ENCODE measurements at places on chromosomes 16 and 17.
A peak's percentile ranks its signal among the peaks of the same experiment; 100 is the strongest.

- DNase-seq = no peak
Measured at GRCh38 chr17:63295839-63296590, 150.1 kb downstream of the CYB561 start.

- no peak for DNase-seq
Measured at GRCh38 chr17:44075598-44076293, 5.2 kb downstream of the G6PC3 start.

DNA sequence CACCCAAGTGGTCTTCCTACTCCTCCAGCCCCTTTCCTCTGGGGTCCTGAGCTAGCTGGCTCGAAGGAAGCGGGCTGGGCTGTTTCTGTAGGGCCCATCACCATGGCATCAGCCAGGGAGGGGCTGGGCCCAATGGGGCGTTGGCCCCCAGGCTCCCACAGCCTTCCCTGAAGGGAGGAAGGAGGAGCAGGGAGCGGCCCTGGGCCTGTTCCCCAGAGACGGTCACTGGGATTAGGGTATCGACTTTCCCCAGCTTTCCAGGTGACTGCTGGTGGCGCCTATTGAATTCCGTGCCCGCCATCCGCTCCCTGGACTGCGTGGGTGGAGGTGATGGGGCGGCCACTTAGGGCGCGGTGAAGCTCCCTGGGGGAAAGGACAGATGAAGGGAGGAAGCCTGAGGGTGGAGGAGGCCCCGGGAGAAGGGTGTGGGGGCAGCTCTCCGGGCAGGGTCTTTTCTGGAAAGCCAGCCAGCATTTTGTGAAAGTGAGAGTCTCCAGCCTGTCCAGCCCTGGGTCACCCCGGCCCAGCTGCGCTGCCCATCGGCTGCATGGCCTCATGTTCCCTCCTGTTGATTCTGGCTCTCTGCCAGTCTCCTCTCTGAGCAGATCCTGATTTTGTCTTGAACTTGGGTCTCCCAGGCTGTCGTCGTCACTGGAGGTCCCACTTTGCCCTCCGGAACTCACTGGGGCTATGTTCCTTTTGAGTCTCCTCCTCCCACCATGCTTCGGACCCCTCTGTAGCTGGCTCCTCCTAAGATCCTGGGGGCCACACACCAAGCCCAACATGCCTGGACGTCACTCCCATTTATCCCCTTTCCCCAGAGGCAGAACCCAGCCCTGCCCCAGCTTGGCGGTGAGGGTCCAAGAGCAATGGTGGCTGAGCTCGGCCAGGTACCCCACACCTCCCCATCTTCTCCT lies 9.8 kb downstream of the NHERF1 start:
- no peak for DNase-seq

- DNase-seq = no peak
Measured at GRCh38 chr16:66483689-66484452, 56.8 kb downstream of the BEAN1 start.

- no peak for DNase-seq
Measured at GRCh38 chr17:1985686-1986085, 39.4 kb downstream of the RTN4RL1 start.

- DNase-seq = no peak
Measured at GRCh38 chr17:57468932-57469775, 212.8 kb downstream of the MSI2 start.

GRCh38 chr17:75565066-75565465 lies 22.5 kb upstream of the MYO15B start:
- peak; percentile 49 for DNase-seq

- no peak for DNase-seq
Measured at GRCh38 chr16:85335584-85336491, 223.6 kb upstream of the CIBAR2 start.

DNA sequence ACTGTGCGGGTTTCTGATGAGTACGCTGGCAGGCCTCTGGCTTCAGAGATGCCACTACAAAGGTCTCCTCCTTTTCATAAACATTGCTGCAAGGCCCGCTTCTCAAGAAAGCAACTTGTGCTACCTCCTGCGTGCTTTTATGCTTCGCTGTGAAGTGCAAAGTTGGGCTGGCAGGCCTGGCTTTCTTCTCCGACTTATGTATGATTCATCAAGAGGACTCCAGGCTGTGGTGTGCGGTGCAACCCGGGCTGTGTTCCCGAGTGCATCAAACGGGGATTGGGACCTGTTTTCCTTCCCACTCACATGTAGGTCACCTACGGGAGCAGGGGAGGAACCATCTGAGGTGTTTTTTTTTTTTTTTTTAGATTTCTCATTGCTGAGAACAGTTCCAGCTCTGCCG lies 534.1 kb downstream of the WWOX start:
- DNase-seq = no peak

DNA sequence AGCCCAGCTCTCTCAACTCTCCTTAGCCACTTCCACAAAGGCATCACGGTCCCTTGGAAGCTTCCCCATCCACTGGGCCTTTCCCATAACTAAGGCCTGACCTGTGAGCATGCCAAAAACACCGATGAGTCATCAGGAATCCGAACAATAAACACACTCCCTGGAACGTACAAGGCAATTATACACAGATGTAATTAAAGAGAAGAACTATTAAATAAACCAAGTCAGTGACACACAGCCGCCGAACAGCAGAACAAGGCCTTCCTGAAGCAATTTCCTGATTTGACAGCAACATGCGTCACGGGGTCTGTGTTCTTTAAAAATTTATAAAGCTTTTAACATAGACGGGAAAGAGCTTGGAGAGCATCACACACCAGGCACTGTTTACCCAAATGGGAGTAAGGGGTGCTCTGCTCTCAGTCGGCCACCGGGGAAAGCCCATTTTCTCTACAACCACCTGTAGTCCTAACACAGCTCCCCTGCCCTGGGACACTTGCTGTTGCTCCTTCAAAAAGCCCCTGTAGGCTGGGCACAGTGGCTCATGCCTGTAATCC lies 29.4 kb downstream of the COG7 start:
- peak; percentile 90 for DNase-seq

DNA sequence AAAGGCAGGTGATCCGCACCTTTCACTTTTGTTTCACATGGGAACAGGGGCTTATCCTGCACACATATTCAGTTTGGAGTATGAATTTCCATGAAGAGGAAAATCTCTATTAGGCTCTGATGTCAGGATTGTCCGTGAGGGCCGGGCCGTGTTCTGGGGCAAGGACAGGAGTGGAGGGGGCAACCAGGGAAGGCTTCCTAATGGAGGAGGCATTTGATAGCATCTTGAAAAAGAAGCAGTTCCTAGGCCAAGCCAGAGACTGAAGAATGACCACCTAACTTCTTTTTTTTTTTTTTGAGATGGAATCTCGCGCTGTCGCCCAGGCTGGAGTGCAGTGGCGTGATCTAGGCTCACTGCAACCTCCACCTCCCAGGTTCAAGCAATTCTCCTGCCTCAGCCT lies 174.2 kb downstream of the SEC14L1 start:
- DNase-seq = no peak

GRCh38 chr17:80307994-80308691 lies 47.5 kb downstream of the RNF213 start:
- DNase-seq = no peak

DNA sequence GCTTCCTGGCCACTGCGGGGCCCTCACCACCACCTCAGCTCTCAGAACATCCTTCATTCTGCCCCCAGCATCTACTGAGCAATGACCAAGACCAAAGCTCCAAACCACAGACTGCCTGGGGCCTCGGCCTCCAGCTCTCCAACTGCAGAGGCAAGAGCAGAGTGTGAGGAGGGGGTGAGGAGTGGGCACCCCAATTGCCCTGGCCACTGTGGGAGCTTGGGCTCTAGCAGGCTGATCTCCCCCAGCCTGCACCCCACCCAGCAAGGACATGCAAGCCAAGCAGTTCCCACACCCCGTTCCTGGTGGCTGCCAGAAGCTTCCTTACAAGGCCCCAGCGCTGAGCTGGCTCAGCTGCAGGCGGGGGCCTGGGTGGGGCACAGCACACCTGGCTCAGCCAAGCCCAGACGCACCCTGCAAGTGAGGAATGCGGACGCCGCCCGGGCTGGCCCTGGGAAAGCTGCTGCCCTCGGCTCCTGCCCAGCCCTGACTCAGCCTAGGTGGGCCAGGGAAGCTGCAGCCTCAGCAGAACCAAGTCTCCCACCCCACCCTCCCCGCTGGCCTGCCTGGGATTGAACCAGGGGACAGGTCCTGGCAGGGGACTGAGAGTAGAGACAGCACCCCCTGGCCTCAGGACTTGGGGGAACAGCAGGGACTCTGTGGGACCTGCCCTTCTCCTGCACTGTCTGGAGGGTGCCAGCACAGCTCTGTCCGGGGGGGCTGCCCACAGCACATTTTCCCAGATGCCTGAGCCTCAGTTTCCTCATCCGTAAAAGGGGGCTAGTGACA lies 29.7 kb upstream of the KRT17 start:
- DNase-seq = peak; percentile 99

- DNase-seq = no peak
Measured at GRCh38 chr16:78718141-78718540, 618.7 kb downstream of the WWOX start.

DNA sequence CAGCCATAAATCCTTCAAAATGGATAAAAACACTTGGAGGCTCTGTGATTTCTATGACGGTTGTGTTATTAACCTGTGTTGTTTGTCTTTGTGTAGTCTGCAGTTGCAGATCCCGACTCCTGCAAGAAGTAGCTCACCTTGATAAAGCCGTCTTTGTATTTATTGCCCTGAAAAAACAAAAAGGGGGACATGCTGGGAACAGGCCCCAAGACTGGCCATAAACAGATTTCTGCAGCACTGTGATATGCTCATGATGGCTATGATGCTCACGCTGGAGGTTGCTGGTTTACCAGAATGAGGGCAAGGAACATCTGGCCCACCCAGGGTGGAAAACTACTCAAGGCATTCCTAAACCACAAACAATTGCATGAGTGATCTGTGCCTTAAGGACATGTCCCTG lies 71.0 kb downstream of the LGALS9 start:
- no peak for DNase-seq

GRCh38 chr16:59463776-59464175 lies 729.7 kb upstream of the GOT2 start:
- DNase-seq = no peak

DNA sequence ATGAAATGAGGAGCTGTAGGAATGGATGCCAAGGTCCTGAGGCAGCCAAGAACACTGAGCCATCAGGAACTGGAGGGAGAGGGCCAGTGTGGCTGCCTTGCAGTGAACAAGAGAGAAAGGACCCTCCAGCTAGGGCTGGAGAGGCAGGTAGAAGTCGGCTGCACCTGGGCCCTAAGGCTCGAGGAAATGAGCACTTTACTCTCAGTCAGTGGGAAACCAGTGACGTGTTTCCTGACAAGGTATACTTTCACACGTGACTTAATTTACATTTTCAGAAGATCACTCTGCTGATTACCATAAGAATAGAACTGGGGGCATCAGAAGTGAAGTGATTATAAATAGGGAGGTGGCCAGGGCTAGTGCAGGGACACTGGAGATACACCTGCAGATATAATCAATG lies 115.2 kb downstream of the C17orf67 start:
- no peak for DNase-seq

DNA sequence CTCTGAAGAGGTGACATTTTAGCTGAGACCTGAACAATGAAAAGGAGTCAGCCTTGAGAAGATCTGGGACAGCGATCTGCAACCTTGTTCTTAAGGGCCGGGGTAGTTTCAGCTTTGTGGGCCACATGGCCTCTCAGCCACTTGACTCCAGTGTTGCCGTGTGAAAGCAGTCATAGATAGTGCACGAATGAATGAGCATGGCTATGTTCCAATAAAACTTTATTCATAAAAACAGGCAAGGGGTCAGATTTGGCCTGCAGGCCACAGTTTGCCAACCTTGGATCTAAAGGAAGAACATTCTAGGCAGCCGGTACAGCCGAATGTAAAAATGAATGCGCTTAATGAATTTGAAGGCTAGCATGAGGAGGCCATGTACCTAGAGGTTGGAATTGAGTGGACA lies 83.5 kb downstream of the ABCC6 start:
- no peak for DNase-seq

DNA sequence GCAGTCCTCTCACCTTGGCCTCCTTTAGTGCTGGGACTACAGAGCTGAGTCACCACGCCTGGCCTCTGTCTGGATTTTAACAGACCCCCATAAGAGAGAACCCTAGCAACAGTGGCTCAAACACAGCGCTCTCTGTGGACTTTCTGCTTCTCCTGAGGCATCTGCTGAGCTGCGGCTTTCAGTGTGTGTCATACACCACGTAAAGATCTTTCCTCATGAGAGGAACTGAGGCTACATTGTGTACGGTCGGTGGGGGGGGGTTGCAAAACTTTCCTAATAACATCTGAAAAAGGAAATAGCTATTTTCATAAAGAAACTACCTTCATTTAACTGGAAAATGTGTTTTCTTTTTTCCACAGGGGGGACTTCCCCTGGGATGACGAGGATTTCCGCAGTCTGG lies 32.9 kb downstream of the DEF8 start:
- DNase-seq = no peak

GRCh38 chr16:11796227-11797165 lies 562 bp downstream of the ZC3H7A start:
- no peak for DNase-seq

- no peak for DNase-seq
Measured at GRCh38 chr17:68200689-68201417, 47.0 kb upstream of the AMZ2 start.

- DNase-seq = no peak
Measured at GRCh38 chr16:3832668-3833067, 47.8 kb downstream of the CREBBP start.

DNA sequence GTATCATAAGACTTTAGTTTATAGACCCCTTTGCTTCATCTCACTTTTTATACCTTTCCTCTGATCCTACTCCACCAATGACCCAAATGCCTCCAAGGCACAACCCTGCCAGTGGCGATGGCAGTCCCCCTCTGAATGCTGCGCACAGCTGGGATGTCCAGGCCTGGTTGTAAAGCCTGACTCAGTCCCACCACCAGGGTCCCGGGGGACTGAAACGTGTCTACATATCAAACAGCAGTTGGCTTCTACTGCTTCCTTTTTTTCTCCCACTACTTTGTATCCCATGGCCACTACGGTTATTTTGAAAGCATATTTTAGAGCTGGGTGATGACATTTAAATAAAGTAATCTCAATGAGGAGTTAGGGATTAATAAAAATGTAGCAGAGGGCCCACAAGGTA lies 329.8 kb upstream of the PSMD7 start:
- no peak for DNase-seq

DNA sequence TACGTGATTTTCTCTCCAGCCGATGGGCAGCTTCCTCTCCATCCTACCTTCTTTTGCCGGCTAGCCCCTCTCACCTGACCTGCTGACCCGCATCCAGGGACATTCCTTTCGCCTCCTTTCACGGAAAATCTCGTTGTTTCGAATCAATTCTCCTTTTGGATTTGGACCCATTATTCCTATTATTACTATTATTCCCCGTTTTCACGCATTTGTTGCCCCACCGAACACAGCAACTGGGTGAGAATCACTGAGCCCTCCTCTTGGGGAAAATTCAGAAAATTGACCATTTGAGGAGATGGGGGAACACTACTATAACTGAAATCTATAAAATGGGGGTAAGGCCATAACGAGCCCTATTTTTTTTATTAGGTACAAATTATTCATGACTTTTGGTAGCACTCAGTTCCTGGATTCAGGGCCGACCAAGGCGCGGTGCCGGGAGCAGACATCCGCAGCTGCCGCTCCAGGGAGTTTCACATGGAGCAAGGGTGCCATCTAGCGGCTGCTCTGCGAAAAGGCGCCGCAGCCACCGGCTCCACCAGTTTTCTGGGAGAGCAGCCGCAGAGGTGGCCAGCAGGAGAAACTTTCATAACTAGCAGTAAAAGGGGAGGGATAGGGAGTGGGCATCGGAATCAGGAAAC lies 3.3 kb upstream of the HOXB8 start:
- peak; percentile 18 for DNase-seq

All from epithelial cell of prostate (primary cell).